ENCODE measurements at places on chromosomes 1 and 21.

- no peak for DNase-seq
These were observed 25.9 kb downstream of the EPHX1 start for GRCh38 chr1:225835856-225836255.

DNA sequence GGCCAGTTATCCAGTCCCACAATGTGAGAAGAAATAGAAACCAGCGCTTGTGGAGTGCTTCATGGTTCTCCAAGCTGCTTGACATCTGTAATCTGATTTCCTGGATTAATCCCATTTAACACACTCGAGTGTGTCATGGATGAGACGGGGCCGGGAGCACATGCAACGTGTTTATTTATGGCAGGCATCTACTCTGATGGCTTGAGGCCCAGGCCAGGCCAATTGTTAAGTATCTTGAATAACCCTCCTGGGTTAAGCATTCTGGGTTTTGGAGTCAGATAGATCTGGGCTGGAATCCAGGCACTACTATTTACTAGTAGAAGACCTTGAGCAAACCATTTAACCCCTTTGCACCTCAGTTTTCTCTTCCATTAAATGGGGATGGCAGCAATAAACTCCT lies 37.5 kb upstream of the LAPTM5 start:
- no peak for DNase-seq

GRCh38 chr1:22789356-22789994 lies 78.8 kb downstream of the EPHB2 start:
- no peak for DNase-seq

- DNase-seq: no peak
These were observed 156.0 kb downstream of the RERE start for GRCh38 chr1:8661185-8662110.

DNA sequence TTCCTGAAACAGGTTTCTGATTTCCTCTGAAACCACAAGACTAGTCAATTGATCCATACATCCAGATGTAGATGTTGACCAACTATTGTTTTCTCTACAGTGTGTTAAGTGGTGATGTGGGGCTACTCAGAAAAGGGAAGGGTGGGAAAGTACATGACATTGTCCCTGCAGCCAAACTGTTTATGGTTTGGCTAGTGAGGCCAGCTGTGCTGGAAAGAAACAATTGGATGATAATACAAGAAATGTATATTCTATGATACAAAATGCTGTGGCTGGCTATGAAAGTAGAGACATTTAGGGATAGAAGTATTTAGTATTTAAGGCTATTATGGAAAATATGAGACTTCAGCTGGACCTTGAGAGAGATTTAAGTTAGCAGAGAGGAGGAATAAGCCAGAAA lies 244.5 kb downstream of the ADGRL2 start:
- DNase-seq: no peak

- no peak for DNase-seq
These were observed 6.7 kb downstream of the C1orf115 start for GRCh38 chr1:220696863-220697231.
